ENCODE measurements at places on chromosomes 12 and 14.
A peak's percentile ranks its signal among the peaks of the same experiment; 100 is the strongest.

DNA sequence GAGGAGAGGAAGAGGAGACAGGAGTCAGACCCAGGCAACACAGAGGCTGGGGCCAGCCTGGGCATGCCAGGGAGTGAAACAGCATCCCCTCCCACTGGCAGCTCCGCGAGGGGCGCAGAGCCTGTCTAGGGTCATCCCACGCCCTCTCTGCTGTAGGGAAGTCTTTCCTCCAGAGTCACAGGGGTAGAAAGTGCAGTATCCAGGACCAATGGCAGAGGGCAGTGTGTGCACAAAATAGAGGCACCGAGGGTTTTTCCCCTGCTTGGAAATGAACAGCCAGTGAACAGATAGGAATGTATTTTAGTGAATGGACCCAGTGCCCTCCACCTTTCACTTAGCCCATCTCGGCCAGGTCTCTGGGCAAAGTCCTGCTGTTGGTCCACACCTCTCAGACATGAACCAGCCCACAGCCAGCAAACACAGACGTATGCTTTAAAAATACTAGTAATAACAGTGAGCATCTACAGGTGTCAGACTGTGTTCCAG lies 9.4 kb upstream of the KRT74 start:
- peak; percentile 63 for DNase-seq

DNA sequence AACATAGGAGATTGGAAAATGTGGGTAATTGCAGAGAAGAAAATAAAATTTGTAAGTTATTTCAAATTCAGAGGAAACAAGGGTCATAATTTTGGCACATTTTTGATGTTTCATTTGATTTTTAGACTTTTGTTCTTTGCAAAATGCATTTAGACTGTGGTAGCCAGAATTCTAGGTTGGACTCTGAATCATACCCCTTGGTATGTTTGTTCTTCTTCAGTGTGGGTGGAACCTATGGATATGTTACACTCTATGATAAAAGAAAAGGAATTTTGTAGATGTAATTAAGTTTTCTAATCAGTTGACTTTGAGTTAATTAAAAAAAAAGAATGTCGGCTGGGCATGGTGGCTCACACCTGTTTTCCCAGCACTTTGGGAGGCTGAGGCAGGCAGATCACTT lies 827.0 kb downstream of the AACS start:
- DNase-seq, result no peak

DNA sequence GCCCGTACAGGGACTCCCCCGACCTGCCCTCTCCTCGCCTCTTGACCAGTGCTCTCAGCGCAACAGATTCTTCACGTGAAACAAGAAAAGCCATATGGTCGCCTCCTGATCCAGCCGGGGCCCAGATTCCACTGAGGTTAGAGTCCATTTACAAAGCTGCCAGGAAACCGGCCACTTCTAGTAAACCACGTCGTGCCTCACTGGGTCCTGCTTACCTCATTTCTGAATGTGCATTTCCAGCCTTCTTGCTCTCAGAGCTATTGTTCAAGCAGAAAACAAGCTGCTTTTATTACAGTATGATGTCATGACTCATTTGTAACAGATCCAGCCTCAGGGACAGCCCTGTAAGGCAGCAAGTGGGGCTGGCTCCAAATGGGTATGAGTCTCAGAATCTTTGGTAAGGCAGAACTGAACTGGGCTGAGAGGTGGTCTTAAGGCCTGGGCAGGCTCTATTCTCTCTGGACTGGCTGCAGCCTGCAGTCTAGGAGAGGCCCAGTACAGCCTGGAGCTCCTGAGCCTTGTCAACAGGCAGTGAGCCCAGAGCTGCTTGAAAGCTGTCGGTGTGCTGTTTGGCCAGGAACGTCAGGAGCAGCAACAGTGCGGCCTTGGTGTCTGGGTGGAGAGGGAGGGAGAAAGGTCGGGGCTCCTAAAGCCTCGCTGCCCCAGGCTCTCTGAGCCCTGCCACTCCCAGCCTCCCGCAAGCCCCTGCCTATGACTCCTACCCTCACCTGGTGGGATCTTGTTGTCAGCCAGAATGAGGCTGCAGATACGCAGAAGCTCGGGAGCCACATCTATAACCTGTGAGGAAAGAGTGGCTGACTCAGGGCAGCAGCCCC lies 8.3 kb downstream of the REC8 start:
- DNase-seq, result no peak

- no peak for DNase-seq
These were observed 664.6 kb downstream of the BCL11B start for GRCh38 chr14:98607341-98607910.

DNA sequence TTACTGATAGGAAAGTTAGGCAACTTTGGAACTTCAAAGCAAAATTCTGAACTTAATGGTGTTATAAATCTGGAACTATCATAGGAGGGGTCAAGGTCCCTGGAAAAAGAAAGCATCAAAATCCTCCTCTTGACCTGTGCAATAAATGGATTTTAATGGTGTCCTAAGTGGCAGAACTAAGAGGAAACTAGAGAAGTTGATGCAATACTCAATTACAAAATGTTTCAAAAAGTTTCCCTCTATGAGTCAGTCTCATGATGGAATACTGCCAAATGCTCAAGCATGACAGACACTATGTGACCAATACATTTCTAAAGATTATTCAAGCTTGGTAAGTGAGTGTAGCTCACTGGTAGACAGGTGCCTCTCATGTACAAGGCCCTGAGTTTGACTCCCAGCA lies 47.7 kb upstream of the ERGIC2 start:
- DNase-seq, result no peak

- DNase-seq, result no peak
These were observed 906 bp downstream of the LARP4 start for GRCh38 chr12:50401500-50402081.

DNA sequence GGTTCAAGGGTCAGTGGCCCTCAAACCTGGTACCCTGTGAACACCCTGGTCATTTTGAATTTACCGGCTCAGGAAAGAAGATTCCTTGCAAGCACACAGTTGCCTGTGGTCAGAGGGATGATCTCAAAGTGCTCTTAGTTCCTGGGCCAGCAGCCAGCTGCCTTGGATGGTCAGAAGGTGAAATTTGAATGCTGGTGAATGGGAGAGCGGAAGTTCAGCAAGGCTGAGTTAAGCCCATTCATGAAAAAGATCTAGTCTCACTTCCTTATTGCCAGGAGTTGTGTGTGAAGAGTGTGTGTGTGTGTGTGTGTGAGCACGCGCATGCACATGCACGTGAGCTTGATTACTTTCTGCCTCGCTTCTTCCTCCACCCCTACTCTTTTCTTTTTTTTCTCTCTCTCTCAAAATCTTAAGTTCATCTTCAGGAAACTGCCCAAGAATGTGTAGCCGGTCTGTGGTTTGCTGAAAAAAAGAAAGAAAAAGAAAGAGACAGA lies 155.5 kb upstream of the CCND2 start:
- DNase-seq, result no peak

GRCh38 chr12:18549598-18549997 lies 188.2 kb downstream of the PLCZ1 start:
- DNase-seq, result no peak

DNA sequence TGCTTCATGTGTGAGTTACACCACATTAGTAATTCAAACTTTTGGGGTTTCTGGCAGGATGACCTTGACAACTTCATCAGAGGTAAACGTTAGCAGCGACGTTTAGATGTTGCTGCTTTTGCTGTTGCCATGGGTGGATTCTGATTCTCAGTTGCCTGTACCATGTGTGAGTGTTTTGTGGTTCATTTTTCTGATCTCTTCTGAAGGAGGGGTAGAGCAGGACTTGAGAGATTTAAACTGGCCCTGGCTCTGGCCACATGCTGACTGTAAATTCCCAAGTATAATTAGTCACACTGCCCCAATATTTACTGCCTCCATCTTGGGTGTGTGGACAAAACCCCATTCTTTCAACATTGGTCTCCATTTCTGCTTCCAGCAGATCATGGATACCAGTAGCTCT lies 110.4 kb downstream of the ETV6 start:
- DNase-seq, result no peak

- no peak for DNase-seq
These were observed 3.2 kb downstream of the PPP1R1A start for GRCh38 chr12:54585243-54585642.

GRCh38 chr12:38120438-38120837 lies 196.1 kb upstream of the ALG10B start:
- DNase-seq, result no peak

GRCh38 chr12:131345521-131346436 lies 365.1 kb upstream of the SFSWAP start:
- no peak for DNase-seq

DNA sequence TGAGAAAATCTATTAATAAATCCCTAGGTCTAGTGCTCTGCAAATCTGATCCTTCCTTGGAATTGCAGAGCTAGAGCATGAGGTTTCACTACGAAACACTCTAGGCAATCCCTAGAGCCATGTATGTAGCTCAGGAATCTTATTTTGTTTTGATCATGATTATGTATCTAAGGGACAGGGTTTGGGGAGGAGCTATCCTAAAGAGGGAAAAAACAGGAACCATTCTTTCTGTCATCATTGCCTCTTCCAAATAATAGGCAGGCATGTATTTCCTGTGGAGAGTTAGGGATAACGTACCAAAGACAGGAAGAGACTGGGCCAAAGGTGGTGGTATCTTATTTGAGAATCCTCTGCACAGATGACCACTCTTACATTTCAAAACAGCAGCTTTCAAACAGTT lies 88.8 kb upstream of the GTF2A1 start:
- DNase-seq, result no peak

GRCh38 chr12:126480451-126480850 lies 1415.2 kb downstream of the AACS start:
- no peak for DNase-seq

DNA sequence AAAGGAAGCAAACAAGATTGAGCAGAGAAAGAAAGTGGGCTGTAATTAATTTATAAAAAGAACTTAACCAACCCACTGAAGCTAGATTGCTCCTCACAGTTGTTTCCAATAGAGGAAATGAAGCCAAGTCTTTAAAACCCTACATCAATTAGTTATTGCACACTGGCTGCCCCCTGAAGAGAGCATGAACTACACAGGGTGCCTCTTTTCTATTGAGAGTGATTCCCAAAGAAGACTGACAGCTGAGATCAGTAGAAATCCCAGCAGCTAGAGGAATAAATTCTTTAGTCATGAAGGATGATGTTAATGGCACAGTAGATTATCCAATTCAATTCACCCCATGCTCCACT lies 8.6 kb upstream of the USP15 start:
- no peak for DNase-seq

- DNase-seq, result no peak
These were observed 120.5 kb downstream of the NUAK1 start for GRCh38 chr12:106018286-106018685.

GRCh38 chr12:48032597-48032996 lies 28.3 kb upstream of the COL2A1 start:
- DNase-seq, result no peak

DNA sequence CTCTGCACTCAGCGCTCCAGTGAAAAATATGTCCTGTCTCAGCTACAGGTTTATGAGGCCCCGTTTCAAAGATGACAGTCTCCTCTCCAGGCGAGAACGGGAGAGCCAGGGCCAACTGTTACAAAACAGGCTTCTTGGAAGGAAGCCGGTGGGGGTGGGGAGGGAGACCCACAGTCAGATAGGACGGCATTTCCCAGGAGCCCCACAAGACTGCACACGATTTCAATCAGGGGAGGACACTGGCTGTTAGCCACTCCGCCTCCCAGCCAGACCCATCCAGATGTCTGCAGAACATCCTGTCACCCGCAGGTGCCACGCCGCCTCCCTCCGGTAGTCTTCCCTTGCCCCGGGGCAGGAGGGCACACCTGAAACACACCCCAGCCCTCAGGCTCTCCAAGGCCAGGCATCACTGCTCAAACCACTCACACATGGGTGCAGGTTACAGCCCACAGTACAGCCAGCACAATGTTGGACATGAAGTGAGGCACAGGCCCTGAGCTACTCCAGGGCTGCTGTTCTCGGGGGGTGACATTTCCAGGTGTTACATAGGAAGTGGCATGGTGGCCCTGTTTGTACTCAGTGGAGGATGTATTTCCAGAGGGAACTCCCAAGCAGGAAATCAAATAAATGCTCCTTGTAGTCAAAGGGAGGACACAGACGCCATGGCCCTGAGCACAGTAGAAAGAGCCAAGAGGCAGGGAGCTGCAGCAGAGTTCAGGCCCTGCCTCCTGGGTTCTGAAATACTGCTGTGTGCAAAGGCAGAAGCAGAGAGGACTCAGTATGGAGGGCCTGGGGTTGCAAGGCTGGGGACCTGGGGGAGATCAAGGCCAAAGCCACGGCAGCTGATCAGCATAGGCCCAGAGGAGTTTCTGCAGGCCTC lies 138.1 kb downstream of the BCL11B start:
- DNase-seq, result no peak

GRCh38 chr12:26252946-26253345 lies 57.6 kb downstream of the SSPN start:
- DNase-seq, result no peak

DNA sequence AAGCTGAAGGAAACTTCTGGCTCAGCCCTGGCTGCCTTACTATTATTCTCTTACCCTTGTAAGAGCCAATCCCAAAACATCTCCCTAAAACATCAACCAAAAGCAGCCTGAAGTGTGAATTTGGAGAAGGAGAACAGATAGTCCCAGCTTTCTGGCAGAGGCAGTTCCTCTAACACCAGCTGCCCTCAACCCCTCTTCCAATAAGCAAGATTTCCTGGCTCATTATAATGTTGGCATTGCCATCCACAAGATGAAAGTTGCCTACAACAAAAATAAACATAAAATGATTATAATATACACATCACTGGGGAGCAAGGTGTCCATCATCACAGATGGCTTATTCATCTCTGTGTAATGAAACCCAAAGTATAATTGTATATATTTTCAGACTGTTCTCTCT lies 352.5 kb upstream of the CCDC196 start:
- no peak for DNase-seq

DNA sequence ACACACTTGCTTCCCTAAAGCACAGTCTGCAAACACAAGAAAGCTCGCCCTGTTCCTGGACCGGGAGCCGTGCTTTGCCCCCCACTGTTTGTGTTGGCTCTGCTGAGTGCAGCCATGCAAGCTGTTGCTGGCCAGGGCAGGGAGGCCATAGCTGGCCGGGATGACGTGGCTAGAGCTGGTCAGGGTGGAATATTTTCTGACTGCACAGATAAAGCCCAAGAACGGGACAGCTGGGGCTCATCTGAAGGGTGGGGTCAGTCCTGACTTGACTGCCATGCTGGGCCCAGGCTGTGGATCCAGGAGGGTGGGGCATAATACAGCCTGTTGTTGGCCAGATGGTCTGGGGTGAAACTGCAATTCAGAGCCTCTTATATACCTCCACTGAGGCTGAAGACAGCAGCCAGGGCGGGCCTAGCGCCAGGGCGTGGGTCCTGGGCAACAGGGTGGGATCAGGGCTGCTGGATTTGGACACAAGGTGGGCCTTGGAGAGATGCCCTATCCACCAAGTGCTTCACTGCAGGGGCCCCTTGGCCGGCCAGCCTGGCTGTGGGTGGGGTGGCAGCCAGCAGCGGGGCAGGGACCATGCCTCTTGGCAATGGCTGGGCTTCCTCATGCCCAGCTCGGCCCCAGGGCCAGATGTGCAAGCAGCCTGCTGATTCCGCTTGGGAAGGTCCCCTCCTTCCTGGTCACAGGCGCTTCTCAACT lies 14.8 kb downstream of the KMT5A start:
- no peak for DNase-seq

- DNase-seq, result no peak
These were observed 35.6 kb upstream of the ITPR2 start for GRCh38 chr12:26868447-26869103.

Data from NCI-H1105 (cell line).